Osteoblast (primary cell): ENCODE measurements at places on chromosomes 2 and 18.

GRCh38 chr18:56330366-56331110 is 307.9 kb downstream of the TXNL1 start:
- DNase-seq: no peak

DNA sequence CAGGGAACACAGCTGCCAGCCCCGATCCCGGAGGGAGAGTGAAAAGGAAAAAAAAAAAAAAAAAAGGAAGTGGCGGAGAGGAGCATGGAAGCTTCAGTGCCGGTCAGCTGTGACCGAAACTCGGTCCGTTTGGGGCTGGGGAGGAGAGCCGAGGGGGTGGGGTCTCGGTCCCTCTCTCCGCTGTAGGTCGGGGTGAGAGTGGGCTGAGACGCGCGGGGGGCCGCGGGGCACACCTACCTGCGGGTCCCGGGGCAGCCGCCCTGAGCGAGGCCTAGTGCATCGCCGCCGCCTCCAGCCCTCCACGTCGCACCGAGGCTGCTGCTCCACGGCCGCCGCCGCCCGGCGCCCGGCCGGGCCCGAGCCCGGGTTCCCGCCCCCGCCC is 536 bp downstream of the VPS54 start:
- no peak for DNase-seq

- no peak for DNase-seq
These were observed 173.4 kb upstream of the CWC22 start for GRCh38 chr2:180180511-180180910.

DNA sequence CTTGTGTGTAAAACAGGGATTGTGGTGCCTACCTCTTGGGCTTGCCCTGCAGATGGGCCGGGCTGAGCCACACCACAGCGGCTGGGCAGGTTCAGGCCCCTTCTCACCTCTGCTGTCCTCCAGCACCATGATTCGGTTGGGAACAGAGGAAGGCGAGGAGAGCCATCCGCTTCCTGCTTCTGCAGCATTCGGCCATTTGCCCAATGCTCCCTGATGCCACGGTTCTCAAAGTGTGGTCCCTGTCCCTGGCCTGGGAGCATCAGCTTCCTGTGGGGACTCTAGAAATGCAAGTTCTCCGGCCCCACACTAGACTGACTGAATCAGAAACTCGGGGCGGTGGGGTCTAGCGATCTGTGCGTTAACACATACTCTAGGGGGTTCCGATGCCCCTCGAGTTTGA is 65.1 kb downstream of the RRM2 start:
- DNase-seq: no peak

DNA sequence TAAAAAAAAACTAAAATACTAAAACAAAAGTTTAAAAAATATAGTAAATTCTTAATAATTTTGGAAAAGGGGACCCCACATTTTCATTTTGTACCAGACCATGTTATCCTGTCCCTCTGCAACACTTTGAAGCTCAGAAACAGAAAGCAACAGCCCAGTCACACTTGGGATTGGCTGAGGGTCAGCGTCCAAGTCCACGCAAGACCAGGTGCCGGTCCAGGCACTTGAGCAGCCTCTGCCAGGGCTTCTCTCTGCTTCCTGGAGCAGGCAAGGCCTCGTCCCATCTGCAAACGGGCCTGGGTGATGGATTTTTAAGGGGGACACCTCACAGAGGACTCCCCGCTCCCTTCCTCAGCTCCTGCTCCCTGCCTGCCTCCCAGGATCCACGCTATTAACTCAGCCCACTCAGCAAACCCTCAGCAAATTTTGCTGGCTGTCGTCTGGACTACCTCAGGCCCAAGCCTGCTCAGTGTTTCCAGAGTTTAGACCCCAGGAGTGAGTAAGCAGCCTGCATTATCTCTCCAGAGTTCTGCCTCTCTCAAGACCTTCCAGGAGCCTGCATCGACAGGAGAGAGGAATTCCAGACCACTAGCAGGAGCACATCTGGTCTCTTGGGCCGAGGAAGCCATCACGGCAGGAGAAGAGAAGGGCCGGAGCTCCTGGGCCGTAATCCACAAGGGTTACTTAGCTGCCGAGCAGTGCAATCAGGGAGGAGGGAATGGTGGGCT is 88.7 kb upstream of the STPG4 start:
- DNase-seq: no peak

DNA sequence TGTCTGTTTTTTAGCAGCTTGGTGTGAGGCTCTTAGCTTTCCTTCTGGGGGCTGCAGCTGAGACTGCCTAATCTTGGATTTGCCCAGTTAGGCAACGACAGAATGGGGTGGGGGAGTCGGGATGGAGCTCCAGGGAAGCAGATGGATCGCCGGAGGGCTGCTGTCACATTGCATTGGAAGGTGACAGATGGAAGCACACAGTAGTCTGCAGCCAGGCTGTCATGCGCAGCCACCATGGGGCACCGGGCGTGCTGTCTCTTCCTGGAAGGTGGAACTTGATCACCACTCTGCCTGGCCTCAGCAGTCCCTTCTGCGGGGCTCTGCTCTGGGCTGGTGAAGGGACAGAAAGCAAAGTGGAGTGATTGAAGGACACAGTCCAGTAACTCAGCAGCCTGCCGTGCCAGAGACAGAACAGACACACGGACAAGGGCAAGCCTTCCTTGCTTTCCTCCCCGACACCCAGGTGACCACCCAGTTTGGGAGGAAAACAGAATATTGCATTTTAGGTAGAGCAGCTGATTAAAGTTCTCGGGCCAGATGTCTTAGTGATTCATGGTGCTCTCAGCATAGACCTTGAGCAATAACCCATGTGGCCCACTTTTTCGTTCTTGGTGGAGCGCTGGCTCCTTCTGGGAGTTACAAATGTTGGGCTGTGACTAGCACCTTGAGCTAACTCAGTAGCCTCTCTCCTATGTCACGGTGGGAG is 40.9 kb downstream of the RNF144A start:
- DNase-seq: no peak

- DNase-seq: no peak
These were observed 46.5 kb upstream of the EPG5 start for GRCh38 chr18:46013484-46014189.

- no peak for DNase-seq
These were observed 56.3 kb downstream of the SRBD1 start for GRCh38 chr2:45554742-45555140.

GRCh38 chr2:169683425-169684134 is 10.6 kb downstream of the CFAP210 start:
- no peak for DNase-seq

GRCh38 chr2:28736034-28736433 is 15.6 kb upstream of the PPP1CB start:
- DNase-seq: peak; percentile 71

DNA sequence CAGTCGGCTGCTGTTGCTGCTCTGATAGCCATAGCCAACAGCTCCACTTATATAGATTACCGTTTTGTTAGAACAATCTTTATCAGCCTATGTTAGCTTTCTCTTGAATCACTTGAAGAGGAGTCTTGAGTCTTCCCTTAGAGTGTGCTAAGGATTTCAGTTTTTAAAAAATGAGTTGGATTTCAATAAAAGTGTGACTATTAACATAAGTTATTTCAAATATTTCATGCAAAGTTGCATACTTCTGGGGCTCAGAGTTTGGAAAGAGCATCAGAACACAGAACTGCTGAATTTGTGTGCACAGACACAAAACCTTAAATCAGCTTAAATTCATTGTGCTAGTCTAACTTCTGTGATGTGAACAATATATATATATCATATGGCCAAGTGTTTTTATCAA is 174.7 kb downstream of the MTX2 start:
- no peak for DNase-seq

- no peak for DNase-seq
These were observed 14.1 kb upstream of the IL1RL2 start for GRCh38 chr2:102172745-102173144.

- DNase-seq: no peak
These were observed 295.9 kb downstream of the ERBB4 start for GRCh38 chr2:212242724-212243123.

DNA sequence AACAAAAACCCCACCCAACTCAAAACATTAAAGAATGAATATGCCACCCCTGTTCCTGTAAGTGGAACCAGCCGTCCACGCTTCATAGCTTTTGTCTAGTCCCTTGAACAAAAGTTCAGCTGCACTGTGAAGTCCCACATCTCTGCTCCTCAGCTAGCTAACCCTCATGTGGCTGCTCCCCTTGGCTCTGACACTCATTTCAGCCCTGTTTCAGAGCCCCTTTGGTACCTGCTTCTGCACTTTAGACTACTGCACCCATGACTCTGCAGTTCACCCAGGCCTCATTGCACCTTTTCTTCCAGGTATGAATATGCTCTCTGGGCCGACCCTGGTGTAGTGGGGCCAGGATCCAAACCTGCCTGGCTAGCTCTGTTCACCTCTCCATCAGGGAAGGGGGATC is 155.3 kb downstream of the DIS3L2 start:
- DNase-seq: no peak

GRCh38 chr2:151042964-151043363 is 218.7 kb downstream of the RBM43 start:
- no peak for DNase-seq

GRCh38 chr2:240585101-240585500 is 1.4 kb upstream of the CAPN10 start:
- no peak for DNase-seq

- peak; percentile 90 for DNase-seq
These were observed at the start of gene CCDC68 for GRCh38 chr18:54958704-54959625. CCDC68 (minus strand) TSS chr18:54959461; CDS start chr18:54942791, 16,670 bp downstream.
